Stimulated activated CD8-positive, alpha-beta memory T cell treated with anti-CD3 and anti-CD28 coated beads, Interleukin-4, amount 100 ng/mL, for 1 hour (primary cell): ENCODE measurements at places on chromosomes 6 and 20.

GRCh38 chr6:21180800-21181337, 412.7 kb upstream of the SOX4 start:
- DNase-seq = no peak

DNA sequence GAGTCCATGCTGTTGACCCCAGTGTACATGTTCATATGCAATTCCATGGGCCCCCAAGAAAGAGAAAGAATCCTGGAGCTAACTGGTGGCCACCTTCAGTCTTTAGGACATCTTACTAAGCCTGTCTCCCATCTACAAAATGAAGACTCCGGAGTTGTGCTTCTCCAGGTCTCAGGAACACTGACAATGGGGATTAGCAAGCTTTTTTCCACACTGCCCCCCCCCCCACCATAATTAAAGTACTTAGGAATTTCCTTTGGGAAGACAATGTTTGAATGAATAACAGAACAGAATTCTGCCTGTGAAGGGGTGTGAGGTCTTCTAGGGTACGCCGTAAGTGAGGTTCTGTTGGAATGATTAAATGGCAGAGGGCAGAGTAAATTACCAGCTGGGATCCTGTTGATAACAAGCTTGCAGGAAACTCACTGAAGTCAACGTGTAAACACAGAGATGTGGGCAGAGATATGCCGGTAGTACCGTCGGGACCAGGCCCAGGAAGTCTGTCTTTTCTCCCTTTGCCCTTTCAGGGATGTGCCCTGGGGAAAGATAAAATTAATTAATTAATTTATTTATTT, 63.1 kb downstream of the ANKRD6 start:
- DNase-seq = no peak

DNA sequence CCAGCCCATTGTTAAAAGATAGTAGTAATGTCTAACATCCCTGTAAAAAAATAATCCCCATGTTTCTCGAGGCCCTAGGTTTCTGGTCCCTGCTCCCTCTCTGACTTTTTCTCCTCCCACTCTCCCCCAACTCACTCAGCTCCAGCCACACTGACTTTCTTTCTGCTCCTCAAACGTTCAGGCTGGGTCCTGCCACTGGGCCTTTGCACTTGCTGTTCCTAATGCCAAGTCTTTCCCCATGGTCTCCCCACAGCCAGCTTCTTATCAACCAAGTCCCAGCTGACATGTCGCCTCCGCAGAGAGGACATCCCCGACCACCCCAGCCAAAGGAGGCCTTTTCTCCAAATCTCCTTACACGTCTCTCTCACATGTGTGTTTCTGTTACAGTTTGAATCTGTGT, 21.8 kb upstream of the PTGIS start:
- DNase-seq = no peak

- DNase-seq = no peak
Observed at GRCh38 chr6:80376411-80376810, 269.9 kb downstream of the BCKDHB start.

DNA sequence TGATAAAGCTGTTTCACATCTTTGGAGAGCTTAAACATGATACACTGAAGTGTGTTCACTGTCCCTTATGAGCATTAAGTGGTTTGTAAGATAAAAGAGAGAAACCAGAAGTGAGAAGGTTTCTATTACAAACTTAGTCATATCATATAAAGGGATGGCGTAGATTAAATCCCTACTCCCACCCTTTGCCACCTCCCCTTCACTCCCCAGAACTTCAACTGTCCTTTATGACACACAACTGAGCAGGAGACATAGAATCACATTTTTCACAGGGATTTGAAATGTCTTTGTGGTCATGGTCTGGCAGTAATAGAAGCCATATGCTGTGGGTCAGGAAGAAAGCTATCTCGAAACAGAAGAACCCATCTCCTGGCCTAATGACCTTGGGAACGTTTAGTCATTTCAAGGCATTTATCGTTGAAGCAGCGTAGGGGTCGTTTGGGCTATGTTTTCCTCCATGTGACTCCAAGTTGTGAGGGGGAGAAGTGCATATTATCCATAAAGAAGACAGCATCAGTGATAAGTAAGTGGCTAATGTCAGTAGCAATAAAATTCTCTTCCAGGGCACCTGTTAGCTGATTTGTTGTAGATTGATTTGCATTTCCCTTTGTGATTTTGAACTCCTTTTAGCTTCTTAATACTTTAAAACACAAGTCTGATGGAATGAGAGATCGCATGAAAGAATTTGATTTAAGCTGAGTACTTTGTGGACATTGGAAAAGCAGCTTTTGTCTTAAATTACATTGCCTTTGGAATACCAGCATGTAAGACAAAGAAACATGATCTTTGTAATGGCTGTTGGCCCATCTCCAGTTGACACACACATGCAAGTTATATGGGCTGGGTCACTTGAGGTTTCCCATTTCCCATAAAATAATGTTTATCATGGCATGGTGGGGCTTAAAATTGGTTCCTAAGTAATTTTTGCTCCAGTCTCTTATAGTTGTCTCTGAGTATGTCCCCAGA, 501.5 kb upstream of the FLRT3 start:
- no peak for DNase-seq
